ENCODE measurements at places on chromosomes 2 and 18.
A peak's percentile ranks its signal among the peaks of the same experiment; 100 is the strongest.

GRCh38 chr2:10350761-10351160, 48.1 kb downstream of the HPCAL1 start:
- DNase-seq: no peak

DNA sequence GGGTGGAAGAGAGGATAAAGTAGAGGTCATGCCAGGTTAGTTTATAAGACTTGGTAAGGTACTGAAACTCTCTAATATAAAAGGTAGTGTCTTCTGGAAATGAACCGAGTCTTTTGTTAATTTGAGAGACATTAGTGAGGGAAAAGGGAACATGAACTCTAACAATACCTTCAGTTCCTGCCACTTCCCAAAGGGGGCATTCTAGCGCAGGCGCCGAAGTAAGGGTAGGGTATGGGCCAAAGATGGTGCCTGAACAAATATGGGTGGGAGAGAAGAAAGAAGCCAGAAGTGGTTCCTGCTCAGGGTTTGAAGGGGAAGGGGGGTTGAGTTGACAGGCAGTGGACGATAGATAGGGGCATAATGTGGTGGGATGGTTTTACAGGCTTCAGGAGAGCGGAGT, 10.1 kb upstream of the REG1B start:
- DNase-seq: no peak

DNA sequence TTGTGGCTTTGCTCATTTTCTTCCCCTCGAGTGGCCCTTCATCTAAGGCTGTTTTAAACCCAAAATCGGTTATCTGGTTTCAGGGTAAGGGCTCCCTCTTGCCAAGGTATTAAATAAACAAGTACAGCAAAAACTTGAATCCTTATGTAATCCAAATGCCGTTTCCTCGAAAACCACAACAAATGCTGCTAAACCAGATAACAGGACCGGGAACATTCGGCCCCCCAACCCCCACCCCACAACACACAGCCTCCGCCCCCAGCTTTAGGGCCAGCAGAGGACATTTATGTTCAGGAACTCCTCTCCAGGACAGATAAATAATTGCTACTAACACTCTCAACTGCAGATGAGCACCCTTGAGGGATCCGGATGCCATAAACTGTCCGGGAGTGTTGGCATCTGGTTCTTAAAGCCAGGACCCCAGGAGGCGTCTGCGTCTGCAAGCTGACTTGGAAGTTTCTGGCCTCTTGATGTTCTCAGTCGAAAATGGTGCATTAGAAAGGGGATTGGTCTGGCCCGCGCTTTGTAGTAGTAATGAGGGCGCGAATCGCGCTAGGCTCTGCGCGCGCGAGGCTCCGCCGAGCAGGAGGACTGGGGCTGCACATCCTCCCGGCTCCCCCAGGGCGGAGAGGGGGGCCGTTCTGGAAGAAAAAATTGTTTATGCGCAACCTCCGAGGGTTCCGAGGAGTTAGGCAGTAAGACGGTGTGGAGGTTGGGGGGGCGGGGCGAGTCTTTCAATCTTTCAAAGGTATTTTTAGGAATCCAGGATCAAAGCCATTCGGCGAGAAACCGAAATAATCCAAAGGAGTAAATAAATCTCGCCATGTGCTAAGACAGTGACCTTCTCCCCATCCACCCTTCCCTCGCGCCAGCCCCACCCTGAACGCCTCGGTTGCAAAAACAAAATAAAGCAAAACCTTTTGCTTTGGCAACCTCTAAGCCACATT, 3.9 kb upstream of the ID2 start:
- DNase-seq: peak; percentile 54

DNA sequence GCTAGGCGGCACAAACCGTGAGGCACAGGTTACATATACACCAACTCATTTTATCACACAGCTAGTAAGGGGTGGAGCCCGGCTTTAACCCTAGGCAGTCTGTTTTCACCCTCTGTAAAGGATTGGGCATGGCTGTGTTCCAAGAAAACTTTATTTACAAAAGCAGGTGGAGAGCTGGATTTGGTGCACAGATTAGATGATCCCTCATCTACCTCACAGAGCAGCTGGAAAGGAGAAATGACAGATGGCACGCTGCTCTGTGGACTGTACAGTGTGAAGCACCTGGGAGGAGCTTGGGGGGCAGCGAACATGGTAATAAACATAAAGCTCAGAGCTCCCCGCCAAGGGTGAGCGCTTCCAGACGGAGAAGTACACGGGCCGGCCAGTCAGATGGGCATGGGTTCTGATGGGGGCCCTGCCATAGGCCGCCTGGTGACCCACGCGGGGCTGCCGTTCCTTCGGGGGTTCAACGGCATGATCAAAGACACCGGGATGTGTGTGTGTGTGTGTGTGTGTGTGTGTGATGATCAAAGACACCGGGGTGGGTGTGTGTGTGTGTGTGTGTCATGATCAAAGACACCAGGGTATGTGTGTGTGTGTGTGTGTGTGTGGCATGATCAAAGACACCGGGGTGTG, 862 bp upstream of the TMEM177 start:
- no peak for DNase-seq

DNA sequence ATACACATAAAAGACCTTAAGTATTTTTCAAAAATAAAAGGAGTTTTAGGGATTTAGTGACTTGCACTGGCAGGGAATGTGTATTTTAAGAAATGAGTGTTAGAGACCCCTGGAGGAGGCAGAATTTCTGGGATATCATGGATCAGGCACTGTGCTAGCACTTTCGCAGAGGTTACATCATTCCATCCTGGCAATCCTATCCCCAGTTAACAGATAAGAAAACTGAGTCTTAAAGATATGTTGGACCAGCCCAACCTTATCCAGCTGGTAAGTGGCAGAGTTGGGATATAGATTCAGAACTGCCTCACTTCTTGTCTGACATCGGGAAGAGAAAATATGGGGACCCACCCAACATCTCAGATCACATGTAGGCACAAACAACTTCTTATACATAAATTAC, 160.3 kb upstream of the EPAS1 start:
- no peak for DNase-seq

- DNase-seq: no peak
Measured at GRCh38 chr18:2204736-2205135, 366.6 kb downstream of the METTL4 start.

- peak; percentile 55 for DNase-seq
Measured at GRCh38 chr18:3703732-3704176, 253.8 kb downstream of the TGIF1 start.

DNA sequence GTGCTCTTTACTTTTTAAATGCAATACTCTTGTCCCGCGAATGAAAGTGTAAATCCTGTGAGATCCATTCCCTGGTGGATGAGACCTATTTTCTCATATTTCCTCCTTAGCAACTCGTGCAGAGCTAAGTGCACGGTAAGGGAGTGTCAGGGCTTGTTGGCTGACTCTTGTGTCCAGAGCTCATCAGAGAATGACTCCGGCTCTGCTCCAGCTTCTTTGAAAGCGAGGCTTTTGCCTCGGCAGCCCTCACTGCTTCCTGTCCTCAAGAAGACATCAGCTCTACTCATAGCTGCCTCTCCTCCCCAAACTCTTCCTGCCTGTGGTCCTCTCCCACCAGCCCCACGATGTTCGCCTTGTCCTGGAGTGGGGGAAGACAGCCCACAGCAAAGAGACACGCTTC, 70.7 kb downstream of the LIPG start:
- DNase-seq: no peak

DNA sequence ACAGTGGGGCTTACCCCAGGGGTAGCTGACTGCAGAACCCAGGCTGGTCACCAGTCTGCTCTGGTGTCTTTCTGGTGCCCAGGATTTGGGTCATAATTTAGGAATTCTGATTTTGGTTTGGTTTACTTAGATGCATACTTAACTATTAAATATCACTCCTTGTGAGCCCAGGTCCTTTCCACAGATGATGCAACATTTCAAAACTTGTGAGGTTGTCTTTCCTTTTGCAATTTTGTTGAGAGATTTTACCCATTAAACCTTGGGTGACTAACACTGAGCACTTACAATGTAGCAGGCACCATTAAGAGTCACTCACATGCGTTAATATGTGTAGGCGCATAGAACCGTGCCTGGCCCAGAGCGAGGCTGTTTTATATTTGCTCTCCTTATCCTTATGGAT, 61.8 kb upstream of the RPL31 start:
- DNase-seq: no peak

DNA sequence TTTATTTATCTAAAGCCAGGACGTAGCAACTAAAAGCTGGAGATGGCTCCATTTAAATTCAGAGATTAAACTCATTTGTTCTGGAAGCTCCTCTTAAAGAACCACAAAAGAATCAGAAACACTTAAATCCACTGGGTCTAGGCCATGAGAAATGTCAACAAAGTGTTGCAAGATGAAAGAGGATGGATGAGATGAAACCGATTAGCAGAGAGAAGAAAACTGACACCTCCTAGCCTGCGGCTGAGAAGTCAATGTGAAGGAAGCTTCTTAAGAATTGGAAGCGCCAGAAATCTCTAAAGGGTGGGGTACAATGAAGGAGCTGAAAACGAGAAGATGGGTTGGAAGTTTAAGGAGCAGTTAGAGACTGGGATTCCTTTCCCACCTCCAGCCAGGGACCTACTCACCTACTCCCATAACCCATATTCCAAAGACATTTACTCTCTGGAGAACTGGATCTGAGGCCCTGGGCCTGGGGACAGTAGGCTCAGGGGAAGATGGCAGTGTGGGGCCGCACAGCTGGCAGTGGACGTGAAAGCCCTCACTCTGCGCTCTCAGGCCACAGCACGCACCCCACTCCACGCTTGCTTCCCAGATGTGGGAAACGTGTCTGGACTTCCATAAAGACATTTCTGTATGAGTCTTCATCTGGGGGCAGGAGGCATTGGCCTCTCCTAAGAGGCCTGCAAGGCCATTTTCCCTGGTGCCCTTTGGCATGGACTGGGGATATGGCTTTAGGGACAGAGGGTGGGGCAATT, 188.4 kb downstream of the LOXHD1 start:
- no peak for DNase-seq

DNA sequence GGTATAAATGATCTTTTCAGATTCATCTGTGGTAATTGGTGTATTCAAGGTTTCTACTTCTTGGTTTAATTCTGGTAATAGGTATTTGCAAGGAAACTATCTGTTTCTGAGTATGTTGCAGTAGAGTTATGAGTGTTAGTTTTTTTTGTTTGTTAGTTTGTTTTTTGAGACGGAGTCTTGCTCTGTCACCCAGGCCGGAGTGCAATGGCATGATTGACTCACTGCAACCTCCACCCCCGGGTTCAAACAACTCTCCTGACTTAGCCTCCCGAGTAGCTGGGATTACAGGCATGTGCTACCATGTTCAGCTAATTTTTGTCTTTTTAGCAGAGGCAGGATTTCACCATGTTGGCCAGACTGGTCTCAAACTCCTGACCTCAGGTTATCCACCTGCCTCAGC, 60.9 kb upstream of the IL1R2 start:
- DNase-seq: no peak

DNA sequence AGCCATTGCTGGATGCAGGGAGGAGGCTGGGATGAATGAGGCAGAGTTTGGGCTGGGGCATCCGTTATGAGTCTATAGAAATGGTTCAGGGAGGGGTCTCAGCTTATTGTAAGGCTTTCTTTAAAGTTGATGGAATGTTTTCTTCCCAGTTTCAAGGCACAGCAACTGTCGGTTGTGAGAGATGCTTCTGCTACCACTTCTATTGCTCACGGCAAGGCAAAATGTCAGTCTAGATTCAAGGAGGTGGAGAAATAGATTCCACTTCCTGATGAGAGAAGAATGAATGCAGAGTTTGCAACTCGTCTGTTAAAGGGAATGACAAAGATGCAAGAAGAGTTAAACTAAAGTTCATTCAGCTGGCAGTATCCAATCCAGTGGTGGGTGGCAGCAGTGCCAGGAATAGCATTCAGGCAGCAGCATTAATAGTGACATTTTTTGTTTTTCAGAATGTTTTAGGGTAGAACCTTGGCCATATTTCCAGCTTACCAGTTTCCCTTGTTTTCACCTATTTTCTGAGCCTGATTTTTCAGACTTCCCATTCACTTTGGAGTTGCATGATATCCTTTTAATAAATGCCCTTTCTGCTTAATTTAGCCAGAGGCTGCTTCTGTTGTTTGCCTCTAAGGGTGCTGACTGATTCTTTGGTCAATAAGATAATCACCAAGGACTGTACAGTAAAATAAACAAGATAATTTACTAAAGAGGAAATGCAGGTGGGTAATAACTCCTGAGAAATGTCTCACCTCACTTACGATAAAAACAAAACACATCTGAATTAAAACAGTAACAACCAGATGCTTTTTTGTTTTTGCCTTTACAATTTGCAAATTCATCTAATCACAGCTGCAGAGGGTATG, 138.4 kb downstream of the RPIA start:
- DNase-seq: no peak

DNA sequence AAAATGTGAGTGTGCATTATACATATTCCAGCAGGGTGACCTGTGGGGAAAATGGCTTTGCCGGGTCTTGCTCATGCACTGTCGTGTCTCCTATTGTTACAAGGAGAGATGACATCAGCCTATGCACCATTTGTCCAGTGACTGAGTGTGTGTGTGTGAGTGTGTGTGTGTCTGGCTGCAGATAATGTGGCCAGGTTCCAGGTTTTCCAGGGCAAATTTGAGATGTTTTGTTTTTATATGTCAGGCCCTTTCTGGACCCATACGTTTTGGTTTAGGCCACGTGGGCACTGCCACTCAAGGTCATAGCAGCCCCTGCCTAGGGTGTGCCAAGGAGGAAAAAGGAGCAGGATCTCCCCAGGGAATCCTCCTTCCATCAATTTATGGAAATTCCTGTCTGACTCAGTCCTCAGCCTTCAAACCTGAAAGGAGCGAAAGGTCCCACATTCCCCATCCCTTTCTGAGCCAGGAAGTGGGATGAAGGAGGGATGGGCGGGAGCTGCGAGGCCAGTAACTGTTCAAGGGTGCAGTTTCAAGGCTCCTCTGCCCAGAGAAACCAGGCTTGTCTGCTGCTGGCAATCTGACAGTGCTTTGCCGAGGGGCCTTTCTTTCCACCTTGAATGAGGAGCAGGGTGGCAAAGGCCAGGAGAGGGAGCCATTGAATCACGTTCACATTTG, 93.0 kb upstream of the SMAD2 start:
- peak; percentile 17 for DNase-seq

DNA sequence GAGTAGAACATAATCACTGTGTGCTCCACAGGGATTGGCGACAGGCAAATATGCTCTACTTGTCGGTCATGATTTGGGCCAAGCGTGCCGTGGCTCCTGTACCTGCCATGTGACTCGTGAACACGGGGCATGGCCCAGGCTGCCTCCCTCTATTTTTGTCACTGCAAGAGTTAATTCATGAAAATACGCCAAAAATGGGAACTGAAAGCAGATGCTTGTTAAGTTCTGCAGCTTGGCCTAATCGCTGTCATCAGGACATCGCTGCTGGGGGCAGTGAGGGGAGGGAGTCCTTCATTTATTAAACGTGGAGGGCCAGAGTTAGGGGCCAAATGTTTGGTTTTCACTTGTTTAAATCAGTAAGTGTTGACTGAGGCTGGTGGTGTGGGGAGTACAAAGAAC, 177.8 kb downstream of the BCL2 start:
- no peak for DNase-seq

GRCh38 chr18:9943311-9943710, 29.5 kb downstream of the VAPA start:
- peak; percentile 78 for DNase-seq

DNA sequence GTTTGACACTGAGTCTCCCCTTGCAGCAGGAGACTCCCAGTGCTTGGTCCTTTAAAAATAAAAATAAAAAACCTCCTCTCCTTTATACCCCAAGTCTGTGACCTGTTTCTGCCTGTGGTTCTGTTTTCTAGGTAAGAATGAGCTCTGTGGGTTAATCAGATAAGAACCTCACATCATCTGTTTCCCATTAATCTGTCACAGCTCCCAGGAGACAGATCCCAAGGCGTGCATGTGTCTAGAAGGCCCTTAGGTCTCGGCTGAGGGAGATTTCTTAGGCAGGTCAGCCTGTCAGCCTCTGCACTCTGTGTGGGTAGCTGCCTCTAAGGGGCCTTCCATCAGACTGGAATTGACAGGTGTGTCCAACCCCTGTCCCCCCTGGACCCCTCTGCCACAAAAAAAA, 80.7 kb downstream of the FHOD3 start:
- no peak for DNase-seq
